ENCODE measurements at places on chromosomes 3 and 15.

DNA sequence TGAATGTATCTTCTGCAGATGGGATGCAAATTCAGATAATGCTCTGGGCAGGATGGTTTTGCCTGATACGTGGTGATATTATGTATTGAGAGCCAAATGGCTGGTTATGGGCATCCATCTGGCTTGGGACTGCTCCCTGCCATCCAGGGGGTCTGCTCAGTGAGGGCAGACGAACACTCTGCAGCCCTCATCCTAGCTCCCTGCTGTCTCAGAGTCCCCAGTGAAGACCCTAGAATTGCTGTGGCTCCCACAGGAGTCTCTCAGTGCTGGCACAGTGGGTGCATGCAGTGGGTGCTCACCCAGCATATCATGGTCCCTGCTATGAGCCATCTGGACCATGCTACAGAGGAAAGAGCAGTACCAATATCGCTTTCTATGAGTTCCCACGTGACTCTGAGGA lies 10.3 kb downstream of the CX3CR1 start:
- no peak for DNase-seq

- DNase-seq = peak; percentile 46
Observed at GRCh38 chr15:67501177-67501835, 19.6 kb upstream of the C15orf61 start.

DNA sequence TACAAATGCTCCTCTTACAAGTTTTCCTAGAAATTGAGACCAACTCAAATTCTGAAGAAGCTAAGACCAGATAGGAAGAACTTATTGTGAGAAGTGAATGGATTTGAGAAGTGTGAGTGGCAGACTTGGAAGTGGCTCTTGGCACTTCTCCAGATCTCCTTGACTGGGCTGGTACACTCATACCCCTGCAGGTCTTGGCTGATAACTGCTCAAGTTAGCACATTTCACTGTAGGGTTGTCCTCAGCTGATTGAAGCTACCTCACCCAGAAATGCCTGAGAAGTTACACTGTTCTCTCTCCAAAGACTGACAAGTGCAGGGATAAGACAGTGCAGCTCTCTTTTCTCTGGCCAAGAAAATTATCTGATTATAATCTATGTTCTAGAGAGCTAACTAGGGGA lies 16.5 kb upstream of the CLDN1 start:
- DNase-seq = peak; percentile 70

DNA sequence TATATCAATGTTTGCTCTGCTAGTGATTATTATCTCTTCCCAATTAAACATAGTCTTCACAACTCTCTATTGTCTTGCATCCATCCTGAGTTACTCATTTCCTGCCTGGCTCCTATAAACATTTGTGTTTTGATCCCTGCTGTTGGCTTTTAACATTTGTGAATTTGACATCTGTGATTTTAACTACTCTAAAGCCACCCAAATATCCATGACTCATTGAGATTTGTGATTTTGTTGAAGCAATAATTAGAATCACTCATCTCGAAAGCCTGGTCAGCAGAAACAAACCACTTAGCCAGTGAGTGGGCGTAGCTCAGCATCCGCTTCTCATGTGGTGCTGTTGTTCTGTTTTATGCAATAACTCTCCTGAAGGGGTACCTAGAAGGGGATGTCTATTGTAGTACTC lies 174.3 kb upstream of the ZBTB20 start:
- peak; percentile 6 for DNase-seq

- DNase-seq = no peak
Observed at GRCh38 chr3:150793641-150794040, 30.7 kb upstream of the SIAH2 start.

DNA sequence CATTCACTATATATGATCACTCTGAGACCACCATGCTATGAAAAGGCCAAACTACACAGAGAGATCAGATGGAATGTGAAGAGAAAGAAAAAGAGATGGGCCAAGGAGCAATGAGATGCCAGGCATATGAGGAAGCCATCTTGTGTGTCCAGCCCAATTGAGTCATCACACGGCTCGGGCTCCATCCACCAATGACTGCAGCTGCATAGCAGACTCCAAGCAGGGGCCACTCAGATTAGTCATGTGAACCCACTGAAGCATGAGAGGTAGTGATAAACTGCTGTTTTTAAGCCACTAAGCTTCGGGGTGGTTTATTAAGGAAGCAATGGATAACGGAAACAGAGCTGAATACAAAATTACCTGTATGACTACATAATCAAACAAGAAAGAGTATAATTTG lies 185.9 kb downstream of the SUCLG2 start:
- no peak for DNase-seq

Data from PC-3 (cell line).